ENCODE measurements at places on chromosomes 6 and 20.

DNA sequence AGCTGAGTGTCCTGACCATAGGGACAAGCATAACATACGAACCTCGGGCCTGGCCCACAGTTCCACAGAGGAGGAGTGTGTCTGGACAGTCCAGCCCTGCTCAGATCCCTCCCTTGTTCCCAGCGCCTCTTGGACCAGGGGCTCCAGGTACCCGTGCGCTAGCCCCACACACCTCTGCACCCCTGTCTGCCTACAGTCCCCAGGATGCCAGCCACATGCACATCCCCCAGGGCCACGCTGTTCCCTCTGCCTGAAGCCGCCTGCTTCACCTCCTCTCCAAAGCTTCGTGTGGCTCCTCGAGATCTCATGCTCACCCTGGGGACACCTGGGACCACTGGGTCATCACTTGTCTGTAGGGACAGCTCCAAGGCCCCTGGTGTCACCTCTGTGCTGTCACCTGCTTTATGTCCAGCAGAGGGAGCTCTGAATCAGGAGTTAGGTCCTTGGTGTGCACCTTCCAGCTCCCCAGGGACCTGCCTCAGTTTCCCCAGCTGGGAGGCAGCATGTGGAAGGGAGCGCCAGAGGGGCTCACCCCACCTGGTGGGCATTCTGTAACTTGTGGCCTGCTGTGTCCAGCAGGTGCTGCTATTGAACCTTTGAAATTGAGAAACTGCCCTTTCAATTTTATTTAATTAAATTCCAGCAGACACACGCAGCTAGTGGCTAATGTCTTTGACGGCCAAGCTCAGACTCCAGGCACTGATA lies 7.3 kb upstream of the YTHDF1 start:
- no peak for DNase-seq

DNA sequence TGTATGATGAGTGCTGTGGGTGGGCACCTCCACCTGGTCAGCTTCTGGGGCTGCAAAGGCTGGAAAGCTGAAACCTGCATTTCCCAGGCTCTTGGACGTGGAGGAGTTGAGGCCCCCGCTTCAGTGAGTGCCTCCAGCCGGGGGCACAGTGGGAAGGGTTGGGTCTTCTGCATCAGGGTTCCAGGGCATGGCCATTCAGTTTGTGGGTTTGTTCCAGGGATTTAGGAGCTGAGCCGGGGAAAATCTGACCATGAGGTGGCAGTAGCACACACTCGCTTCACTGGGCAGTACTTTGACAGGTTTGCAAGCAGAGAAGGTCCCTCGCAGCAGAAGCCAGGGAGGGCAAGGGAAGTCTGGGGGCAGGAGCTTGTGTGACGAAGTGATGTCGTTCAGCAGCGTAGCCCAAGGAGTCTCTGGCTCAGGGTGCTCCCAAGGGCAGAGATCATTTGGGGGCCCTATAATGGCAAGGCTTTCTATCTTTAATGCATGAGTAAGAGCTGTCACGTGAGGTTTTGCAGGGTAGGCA lies 69.5 kb upstream of the SULF2 start:
- no peak for DNase-seq

DNA sequence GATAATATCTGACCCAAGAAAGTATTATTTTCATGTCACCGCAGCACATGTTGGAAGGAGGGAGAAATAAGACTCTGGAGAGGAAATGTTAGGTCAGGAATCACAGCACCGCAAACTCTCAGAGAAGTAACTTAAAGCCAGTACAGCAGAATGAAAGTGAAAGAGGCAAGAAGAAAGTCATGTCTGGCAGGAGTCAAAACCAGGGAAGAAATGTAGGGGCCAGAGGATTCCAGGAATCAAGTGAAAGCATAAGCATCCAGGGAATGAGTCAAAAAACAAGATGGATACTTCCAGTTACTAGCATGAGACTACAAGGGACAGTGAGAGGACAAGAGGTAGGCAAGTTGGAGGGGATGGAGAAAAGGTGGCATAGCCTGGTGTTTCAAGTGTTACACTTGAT lies 80.4 kb downstream of the AK9 start:
- no peak for DNase-seq

GRCh38 chr20:1848373-1848772 lies 46.8 kb upstream of the SIRPA start:
- DNase-seq = no peak

GRCh38 chr20:44955270-44955669 lies 4.9 kb downstream of the TOMM34 start:
- DNase-seq = no peak

GRCh38 chr6:44474643-44475042 lies 87.1 kb downstream of the CDC5L start:
- DNase-seq = no peak

- no peak for DNase-seq
Measured at GRCh38 chr6:24997231-24997630, 61.5 kb upstream of the RIPOR2 start.

DNA sequence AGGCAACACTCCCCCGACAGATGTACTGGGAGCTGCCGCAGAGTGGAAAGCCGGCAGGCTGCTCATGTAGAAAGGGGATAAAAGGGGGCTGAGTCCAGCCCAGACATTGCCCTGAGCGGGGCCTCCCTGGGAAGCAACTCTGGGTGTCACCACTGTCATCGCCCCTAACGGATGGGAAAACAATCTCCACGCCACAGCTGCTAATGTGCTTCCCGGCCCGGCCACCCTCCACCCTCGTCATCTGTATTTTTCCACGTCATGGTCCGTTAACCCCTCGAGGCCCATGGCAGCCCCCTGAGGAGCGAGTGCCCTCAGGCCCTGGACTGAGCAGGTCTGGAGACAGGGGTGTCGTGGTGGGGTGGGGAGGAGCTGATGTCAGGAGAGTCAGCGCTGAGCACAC lies 227.4 kb downstream of the DLL1 start:
- DNase-seq = no peak

GRCh38 chr6:80789912-80790570 lies 683.6 kb downstream of the BCKDHB start:
- no peak for DNase-seq
